ENCODE measurements at places on chromosomes 11 and 22.
A peak's percentile ranks its signal among the peaks of the same experiment; 100 is the strongest.

DNA sequence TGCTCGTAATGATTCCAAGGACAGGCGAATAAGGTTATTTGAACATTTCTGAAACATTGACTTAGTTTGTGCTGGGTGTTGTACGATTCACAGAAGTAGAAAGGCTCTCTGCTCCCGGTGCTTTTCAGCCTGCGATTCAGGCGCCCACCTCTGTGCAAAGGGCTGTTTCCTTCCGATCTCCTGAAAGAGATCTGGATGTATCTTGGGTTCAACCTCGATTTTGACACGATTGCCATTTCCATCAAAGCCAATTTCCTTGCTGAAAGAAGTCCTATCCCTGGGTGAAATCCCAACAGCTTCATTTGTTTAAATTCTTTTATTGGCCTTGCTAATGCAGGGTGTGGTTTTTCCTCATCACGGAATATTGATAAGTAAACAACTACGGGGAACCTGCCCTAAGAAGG lies 1.1 kb upstream of the ZC3H12C start:
- no peak for DNase-seq

GRCh38 chr11:47863898-47864430 lies 15.8 kb upstream of the NUP160 start:
- DNase-seq = no peak

DNA sequence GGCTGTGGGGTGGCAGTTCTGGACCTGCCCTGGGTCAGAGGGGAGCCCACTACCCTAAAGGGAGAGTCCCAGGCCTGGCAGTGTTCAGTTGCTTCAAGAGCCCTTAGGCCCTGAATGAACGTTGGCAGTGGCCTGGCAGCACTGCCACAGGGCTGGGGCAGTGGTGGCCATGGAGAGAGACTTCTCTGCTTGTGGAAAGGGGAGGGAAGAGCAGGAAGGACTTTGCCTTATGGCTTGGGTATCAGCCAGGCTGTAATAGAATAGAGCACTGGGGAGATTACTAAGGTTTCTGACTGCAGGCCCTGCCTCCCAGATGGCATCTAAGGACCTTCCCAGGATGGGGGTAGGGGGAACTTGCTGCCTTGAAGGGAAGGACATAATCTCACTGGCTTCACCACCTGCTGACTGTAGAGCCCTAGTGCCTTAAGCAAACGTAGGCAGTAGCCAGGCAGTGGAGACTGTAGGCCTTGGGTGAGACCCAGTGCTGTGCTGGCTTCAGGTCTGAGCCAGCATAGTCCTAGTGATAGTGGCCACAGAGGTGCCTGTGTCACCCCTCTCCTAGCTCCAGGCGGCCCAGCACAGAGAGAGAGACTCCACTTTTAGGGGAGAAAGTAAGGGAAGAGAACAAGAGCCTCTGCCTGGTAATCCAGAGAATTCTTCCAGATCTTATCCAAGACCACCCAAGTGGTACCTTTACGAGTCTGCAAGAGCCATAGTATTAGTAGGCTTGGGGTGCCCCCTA lies 27.6 kb downstream of the PLA2G6 start:
- peak; percentile 54 for DNase-seq

- DNase-seq = no peak
Measured at GRCh38 chr22:24843048-24843447, 37.0 kb downstream of the SGSM1 start.

DNA sequence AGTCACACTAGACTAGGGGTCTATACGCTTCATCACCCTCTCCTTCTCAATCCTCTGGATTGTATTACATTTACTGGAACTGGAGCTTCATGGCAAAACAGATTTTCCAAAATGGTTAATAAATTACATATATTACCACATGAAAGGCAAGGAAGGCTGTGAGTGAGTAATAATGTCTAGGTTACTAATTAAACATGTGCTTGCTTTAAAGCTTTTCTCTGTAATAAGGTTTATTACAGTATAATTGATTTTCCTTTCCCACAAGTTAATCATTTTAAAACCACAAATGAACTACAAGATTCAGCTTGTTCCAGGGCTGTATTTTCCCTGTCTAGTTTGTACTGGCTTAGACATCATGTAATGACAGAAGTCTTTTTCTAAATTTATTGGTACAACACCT lies 25.6 kb downstream of the MMP13 start:
- no peak for DNase-seq

GRCh38 chr11:65416841-65417701 lies 5.5 kb upstream of the NEAT1 start:
- peak; percentile 86 for DNase-seq

DNA sequence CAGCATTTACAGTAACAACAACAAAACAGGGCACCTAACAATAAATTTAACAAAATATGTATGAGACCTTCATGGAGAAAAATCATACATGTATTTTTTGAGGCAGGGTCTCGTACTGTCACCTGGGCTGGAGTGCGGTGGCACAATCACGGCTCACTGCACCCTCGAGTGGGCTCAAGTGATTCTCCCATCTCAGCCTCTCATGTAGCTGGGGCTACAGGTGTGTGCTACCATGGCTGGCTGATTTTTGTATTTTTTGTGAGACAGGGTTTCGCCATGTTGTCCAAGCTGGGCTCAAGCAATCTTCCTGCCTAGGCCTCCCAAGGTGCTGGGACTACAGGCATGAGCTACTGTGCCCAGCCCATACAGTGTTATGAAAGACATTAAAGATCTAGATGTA lies 278.1 kb downstream of the SWAP70 start:
- no peak for DNase-seq

GRCh38 chr11:39327302-39327701 lies 2132.2 kb downstream of the LRRC4C start:
- DNase-seq = no peak

- DNase-seq = no peak
Measured at GRCh38 chr11:44837661-44838060, 110.9 kb downstream of the TSPAN18 start.

GRCh38 chr11:118398791-118399559 lies 2.4 kb upstream of the ATP5MG start:
- DNase-seq = no peak

DNA sequence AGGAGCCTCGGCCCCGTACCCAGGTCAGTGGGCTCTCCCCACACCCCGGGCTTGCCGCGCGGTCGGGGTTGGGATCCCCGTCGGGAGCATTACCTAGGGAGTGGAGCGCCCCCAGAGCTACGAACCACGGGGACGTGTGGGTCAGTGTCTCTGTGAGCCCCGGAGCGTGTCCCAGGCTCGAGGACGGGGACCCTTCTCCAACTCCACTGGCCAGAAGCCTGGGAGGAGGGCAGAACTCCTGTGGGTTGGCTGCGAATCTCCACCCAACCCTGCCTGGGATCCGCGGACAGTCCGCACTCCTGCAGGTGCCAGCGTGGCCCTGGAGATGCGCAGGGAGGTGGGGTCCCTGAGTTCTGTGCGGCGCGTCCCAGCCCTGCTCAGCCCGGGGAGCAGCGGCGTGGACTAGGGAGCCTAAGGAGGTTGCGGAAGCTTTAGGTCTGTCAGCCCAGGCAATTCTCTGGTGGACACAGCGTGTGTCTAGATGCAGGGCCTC lies 346 bp downstream of the PPFIBP2 start:
- no peak for DNase-seq

GRCh38 chr11:112128483-112129121 lies 35.3 kb downstream of the IL18 start:
- DNase-seq = no peak

GRCh38 chr11:47550288-47551047 lies 2.5 kb downstream of the CELF1 start:
- DNase-seq = no peak

DNA sequence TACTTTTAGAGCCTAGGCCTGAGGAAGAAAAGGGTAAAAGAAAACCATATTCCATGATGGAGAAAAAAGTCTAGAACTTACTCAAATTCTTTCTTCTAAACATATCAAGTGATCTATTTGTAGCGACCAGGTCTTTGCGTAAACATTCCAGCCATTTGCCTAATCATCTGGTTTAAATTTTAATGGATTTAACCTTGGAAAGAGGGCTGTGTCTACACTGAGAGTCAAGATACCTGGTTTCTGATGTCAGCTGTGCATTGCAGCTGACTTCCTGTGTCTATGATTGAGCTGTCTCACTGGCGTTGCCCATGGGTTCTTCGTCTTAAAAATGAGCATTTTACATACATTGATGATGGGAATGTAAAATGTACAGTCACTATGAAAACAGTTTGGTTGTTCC lies 10.0 kb upstream of the TMEM123 start:
- DNase-seq = no peak

- DNase-seq = no peak
Measured at GRCh38 chr11:117668321-117668751, 128.7 kb downstream of the DSCAML1 start.

DNA sequence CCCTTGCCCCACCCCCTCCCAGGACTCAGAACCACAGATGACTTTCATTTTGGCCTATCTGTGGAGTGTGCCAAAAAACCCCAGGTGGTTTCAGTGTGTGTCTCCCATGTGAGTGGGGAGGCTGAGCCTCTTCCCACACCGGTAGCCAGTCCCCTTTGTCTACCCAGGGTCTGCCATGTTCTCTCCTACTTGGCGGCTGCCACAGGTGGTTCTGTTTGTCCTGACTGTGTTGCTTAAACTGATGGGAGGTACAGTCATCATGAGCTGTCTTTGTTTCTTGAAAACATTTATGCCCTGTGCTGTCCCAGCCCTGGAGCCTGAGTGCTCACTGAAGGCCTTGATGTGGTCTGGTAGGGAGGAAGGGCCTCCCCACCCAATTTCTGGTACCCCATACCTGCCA lies 39.7 kb upstream of the SUSD2 start:
- DNase-seq = no peak

- no peak for DNase-seq
Measured at GRCh38 chr11:74464746-74465145, 2.6 kb downstream of the KCNE3 start.

DNA sequence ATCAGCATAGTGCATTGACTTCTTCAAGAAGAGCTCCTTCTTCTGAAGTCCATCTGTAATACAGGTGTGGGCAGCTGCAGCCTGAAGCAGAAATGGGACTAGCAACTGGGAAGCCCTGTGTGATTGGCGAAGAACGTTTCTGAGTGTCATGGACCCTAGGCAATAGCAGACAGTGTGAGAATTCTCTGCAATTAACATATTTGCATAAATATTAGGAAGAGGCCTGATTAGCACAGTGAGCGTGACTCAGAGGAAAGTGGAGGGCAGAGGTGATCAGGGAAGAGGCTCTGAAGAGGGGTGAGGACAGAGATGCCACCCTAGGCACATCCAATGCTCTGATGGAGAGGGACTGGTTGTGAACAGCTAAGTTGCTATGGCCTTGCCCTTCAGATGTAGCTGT lies 171.2 kb upstream of the ZBED5 start:
- no peak for DNase-seq

GRCh38 chr11:77095551-77096490 lies 6.8 kb upstream of the OMP start:
- DNase-seq = no peak

- DNase-seq = no peak
Measured at GRCh38 chr22:24386937-24387471, 40.4 kb upstream of the ADORA2A start.

DNA sequence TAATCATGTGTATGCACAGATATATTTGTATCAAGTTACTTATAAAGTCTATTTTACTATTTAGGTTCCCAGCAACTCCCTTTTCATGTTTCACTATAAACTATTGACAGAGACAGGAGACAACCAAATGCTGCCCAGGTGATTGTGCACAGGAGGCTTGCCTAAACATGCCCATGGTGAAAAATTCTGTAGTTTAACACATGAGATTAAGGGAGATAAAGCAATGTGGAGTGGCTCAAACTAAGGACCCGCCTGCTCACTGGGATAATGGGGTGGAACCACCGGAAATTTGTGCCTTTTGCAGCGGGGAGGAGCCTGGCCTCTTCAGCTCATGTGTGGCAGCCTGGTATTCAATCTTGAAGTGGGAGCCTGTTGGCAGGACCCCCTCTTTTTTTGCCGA lies 459.5 kb upstream of the CNTN5 start:
- DNase-seq = no peak

- DNase-seq = no peak
Measured at GRCh38 chr11:29534836-29535235, 482.0 kb downstream of the KCNA4 start.

GRCh38 chr22:20972933-20973577 lies 6.0 kb downstream of the AIFM3 start:
- DNase-seq = no peak

DNA sequence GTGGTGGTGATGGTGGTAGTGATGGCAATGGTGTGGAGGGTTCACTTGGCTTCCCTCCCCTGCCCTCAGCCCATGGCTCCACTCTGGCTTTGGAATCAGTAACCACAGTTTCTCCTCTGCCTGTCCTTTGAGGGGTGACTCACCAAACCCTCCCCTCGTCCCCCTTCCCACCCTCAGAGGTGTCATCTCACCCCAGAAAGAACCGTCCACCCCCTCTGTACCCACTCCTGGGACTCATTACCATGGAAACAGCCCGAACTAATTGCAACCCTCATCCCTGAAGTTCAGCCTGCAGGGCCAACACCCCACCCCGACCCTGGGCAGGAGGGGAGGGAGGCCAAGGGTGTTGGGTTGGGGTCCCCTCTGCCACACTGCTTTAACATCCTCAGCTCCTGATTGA lies 26.6 kb downstream of the PHLDB1 start:
- DNase-seq = no peak

DNA sequence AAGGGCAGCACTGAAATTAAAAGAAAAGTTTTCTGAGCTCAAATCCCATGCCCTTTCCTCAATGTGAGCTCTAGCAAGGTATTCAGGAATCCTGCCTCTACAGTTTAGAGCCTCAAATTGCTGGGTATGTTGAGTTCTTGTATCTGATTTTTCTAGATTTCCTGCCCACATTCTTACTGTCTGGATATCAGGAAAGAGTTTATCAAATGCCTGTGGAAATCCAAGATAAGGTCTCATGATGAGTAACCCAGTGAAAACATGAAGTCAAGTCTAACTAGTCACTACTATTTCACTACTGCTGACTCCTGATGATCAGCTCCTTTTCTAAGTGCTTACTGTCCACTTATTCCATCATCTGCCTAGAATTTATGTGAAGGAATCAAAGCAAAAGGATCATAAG lies 29.8 kb downstream of the LIMK2 start:
- DNase-seq = no peak
